ENCODE measurements at places on chromosomes 16 and 17.

- DNase-seq = no peak
Measured at GRCh38 chr17:38354466-38354865, 2.8 kb downstream of the SOCS7 start.

- DNase-seq = no peak
Measured at GRCh38 chr17:7444682-7445618, at the start of gene CHRNB1. Gene CHRNB1 (plus strand): TSS chr17:7445061. CDS start chr17:7445128, 67 bp downstream.

GRCh38 chr17:17060001-17060922 is 18.0 kb downstream of the MPRIP start:
- no peak for DNase-seq

- no peak for DNase-seq
Measured at GRCh38 chr17:49963626-49964302, 5.2 kb upstream of the DLX4 start.

DNA sequence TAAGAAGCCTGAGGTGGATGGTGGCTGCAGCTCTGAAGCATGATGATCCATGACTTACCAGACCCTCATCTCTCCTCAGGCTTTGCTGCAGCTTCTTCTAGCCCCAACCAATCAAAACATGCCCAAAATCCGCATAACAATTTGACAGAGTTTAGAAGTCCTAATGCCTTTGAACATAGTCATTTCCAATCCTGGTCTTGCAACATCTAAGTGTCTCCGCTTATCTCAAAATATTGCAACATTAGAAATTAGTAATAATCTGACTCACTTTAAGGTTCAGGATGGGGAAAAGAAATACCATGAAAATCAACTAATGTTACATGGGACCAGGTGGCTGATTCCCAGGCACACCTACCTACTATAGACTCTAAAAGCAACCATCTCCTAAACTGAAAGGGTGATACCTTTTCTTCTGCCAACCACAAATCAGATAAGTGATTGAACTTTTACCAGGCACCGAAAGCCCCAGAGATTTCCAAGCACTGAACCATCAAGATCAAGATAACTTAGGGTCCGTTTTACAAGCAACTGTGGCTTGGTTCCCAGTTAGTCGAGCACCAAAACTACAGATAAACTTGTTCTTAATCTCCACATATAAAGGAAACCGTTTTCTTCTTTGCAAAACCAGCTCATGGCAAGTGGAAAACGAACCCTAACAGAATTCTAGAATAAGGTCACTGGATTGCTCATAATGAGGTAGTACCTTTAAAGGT is 14.0 kb downstream of the ERN1 start:
- DNase-seq = no peak

DNA sequence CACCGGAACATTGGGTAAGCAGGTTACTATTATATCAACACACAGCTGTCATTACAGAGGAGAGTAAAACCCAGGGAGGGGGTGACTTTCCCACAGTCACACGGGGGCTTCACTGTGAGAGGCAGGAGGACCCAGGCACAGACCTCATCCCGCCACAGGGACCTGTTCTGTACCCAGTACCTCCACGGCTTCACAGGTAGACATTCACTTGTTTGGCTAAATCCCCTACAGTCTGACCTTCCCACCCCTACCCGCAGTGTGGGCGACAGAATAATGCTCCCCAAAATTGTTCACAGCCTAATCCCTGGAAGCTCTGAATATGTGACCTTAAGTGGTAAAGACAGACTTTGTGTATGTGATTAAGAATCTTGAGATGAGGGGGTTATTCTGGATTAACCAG is 16.5 kb downstream of the LITAF start:
- no peak for DNase-seq

- no peak for DNase-seq
Measured at GRCh38 chr16:86244936-86245335, 265.4 kb upstream of the FOXF1 start.

DNA sequence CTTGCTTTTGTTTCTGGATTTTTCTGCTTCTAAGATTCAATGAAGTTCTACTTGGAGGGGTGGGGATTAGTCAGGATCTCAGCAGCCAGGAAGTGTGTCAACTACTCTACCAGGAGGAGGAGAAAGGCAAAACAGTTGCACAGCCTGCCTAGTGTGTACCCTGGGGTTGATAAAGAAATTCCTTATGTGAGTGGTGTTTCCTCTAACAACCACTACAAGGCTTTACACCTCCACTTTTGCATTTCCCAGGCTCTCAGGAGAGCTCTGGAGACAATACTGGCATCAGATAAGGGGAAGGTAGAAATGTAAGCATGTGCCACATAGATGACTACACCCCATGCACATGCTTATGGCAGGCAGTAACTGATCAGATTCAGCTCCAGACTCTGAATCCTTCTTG is 174.6 kb downstream of the TOX3 start:
- no peak for DNase-seq

DNA sequence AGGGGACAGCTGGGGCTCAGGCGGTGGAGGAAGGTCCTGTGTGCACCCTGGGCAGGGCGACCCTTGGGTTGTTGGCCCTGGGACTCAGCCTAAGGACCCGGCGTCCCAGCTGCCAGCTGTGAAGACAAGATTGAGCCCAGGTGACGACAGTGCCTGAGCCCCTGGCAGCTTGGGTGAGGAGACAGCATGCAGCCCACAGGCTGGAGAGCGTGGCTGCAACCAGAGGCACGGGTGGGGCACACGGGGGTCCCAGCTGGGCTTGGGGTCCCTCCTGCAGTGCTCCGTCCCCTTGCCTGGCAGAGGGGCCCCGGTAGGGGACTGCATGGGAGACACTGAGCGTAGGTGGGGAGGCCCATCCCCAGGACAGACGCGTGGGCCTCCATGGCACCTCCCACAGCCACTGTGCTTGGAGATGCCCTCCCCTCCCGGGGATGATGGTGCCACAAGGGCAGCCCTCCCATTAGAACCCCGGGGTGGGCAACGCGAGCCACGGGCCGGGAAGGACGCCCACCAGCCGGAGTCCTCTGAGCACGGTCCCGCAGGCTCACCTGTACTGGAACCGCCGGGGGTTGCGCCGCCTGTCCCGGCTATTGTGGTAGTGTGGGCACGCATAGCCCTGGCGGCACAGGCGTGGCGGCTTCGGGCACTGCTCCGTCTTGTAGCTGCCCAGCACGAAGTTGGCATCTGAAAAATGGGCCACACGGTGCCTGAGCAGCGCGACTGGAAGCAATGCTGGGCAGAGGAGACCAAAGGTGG is 15.5 kb downstream of the UNKL start:
- no peak for DNase-seq

DNA sequence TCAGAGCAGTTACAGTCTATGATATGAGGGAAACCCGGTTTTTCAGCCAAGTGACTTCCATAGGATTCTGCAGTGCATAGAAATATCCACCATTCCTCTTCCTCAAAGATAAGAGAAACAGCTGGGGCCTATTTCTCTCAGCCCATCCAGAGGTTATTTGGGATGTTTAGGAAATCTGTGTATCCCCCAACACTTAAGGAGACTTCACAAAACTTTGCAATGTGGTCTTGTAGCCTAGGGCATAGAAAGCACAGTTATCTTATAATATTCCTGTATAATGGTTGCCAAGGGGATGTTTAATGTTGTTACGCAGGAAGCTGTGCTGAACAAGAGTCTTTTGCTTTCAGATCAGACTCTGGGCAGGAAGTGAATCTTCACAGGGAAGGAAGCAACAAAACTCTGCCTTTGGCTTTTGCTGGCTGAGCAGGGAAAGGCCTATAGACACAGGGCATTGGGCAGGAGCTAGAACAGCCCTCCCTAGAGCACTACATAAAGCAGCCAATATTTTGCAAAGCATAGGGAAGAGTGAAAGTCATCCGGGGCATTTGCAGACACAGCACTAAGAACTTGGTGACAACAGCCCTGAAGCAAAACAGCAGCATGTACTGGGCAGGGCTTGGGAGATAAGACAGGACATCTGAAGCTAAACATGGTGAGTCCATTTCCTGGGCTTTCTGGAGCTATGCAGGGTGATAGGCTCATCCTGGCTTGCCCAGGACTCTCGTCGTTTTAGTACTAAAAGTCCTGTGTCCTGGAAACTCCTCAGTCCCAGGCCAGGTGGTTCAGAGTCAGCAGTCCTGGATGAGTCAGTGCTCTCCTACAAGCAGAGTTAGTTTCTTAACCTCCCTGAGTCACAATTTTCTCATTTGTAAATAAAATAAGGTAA is 18.7 kb upstream of the BEAN1 start:
- DNase-seq = no peak

DNA sequence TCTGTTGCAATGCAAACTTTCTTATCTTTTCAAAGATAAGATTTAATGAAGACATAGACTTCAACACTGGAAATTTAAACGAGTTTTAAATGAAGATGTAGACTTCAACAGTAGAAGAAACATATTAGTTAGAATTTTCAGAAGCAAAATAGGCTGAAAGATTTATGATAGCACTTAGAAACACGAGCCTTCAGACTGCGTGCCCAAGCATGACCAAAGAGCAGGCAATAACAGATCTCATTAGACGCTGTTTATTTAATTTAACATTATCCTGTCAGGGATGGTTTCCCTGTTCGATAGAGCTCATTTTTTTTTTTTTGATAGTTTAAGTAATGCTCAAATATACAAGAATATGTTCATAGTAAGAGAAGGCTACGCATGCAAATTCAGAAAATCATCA is 604.7 kb upstream of the SOX9 start:
- DNase-seq = no peak

- DNase-seq = no peak
Measured at GRCh38 chr17:77622647-77623046, 335.9 kb upstream of the TNRC6C start.

- DNase-seq = no peak
Measured at GRCh38 chr17:50920891-50921586, 54.9 kb upstream of the TOB1 start.

DNA sequence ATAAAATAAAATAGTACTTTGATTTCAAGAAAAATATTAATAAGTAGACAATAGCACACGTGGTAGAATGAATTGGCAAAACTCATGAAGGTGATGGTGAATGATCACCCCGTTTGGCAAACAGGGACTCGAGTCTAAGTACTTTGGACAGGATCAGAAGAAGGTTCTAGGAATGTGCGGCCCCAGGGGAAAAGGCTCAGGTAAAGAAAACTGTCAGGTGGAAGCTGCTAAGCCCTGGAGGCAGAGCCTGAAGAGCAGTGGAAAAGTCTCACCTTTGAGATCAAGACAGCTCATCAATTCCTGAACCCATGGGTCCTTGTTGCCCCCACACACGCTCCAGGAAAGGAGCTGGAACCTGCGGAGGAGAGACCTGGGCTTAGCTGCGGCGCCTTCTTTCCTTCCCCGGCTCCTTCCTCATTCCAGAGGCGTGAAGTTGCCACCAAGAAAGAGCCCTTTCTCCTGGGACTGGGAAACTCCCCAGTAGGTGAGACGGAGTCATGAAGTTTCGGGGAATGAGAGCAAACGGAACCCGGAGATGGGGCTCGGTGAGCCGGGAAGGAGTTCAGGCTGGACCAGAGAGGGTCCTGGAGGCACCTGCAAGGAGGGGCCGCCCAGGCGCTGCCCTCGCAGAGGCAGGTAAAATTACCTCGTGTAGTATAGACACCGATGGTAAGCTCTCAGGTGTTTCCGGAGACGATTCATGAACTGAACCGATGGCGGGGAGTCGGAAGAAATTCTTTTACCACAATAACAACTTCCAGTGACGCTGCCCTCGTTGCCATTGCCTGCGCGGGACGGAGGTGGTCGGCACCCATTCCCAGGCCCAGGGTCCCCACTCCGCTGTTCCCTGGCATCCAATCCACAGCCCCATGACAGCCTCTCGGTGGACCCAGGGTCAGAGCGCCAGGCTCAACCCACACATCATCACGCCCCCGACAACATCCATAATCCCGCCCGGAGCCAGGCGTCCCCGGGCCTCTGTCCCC is 1.2 kb upstream of the ZMYND15 start:
- no peak for DNase-seq

- no peak for DNase-seq
Measured at GRCh38 chr17:60817192-60817591, 139.5 kb downstream of the BCAS3 start.

- DNase-seq = no peak
Measured at GRCh38 chr17:14630621-14631020, 329.7 kb downstream of the HS3ST3B1 start.

DNA sequence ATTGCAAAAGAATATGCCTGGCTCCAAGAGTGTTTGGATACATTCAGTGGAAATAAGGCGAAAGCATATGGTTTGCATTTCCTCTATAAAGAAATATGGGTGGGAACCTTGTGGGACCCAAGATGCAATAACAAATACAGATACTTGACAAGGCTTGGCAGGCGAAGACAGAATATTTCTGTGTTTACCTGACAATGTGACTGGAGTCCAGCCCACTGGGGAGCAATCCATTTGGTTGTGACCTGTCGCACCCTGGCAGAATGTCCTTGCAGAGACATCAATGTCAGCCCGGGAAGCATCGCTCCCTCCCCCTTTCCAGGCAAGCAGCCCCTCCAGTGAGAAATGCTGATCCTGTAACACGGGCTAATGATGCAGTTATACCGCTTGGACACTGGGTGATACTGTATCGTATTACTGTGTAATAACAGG is 296.6 kb downstream of the MAF start:
- DNase-seq = no peak

GRCh38 chr16:53078765-53079485 is 24.1 kb downstream of the CHD9 start:
- no peak for DNase-seq

GRCh38 chr16:85075236-85075924 is 36.9 kb downstream of the CIBAR2 start:
- no peak for DNase-seq

DNA sequence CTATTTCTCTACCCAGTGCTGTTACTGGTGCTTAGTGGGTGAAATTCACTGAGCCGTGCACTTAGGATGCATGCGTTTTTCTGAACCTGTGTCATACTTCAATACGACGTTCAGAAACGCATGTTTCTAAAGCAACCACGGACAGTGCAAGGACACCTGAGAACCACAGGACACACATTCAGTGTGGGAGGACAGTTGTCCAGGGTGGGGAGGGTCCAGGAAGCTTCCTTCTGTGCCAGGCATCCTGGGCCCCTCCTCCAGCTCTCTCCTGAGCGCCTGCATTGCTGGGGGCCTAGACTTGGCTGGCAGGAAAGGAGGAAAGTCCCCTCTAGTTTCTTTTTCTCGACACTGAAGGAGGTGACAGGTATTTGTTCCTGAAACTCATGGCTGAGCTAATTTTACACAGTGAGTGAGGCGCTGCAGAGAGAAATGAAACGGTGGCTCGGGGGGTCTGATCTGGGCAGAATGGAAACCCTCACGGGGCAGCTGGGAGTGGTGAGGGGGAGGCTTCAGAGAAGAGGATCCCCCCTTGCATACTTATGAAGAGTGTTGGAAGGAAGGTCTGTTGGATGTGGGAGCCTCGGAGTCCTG is 89.9 kb downstream of the IRF8 start:
- DNase-seq = no peak

- DNase-seq = no peak
Measured at GRCh38 chr16:4637501-4638166, 13.0 kb downstream of the MGRN1 start.

GRCh38 chr16:56747486-56748045 is 17.6 kb downstream of the NUP93 start:
- DNase-seq = no peak

Measured in stimulated activated CD8-positive, alpha-beta memory T cell treated with anti-CD3 and anti-CD28 coated beads, Interleukin-12 subunit alpha, Interleukin-12 subunit beta, amount 100 ng/mL, for 4 hours (primary cell).